ENCODE measurements at places on chromosomes 7 and 10.

GRCh38 chr10:75101416-75102251, 9.8 kb upstream of the SAMD8 start:
- no peak for DNase-seq

- DNase-seq: no peak
Observed at GRCh38 chr7:116836048-116836447, 26.3 kb upstream of the CAPZA2 start.

- no peak for DNase-seq
Observed at GRCh38 chr10:34295142-34295548, 520.0 kb downstream of the PARD3 start.

DNA sequence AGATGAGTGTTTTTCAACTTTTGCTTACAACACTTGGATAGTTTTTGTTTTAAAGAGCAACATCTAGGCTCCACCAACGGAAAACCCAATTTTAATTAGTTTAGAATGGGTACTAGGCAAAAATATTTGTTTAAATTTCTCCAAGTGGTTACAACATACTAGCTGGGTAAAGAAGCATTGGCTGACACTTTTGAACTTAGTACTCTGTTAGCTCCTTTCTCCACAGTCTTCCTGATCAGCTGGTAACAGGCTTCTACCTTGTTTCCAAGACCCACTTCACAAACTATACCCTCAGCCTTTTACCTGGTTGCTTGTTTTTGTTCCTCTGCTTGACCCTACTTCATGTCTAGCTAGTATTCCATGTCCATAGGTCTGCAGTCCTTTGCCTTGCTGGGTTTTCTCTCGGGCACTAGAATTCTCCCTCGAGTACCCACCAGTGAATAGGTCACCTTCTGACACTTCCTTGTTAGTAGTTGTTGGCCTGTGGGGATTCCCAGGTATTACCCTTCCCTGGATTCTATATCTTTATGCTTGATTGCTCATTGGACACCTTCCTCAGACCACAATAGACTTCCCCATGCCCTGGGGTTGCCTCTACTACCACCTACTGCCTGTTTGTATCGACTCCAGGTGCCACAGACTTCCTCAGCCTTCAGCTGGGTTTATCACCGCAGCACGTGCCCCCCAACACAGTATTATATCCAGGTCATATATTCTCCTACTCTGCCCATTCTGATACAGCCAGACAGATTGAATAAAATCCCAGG, 42.0 kb downstream of the PRPS1L1 start:
- no peak for DNase-seq

GRCh38 chr7:99437946-99438572, 539 bp downstream of the PTCD1 start:
- DNase-seq: no peak

DNA sequence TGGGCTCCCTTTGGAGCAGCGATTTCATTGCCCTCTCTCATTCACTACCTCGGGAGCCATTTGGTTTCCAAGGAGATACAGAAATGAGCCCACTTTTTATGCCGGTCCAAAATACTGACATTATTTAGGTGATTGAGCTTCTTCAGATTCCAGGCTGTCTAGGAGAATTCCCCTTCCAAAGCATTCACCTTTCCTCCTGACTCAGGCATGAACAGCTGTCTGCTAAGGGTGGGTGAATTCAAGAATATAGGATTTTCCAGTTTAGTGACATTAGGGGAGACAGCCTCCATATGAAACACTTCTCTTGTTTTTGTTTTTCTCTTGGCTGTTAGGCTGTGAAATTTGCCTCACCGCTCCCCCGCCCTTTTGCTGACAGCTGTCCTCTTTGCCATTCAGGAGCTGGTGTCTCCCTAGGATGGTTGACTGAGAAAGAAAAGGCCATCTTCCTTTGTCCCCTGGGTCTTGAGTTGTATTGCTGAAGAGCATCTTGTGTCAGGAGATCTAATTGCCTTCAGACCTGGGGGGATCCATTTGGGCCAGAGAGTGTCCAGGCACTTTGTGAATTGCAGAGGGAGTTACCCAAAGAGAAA, 56.7 kb downstream of the LRRC4 start:
- DNase-seq: no peak

DNA sequence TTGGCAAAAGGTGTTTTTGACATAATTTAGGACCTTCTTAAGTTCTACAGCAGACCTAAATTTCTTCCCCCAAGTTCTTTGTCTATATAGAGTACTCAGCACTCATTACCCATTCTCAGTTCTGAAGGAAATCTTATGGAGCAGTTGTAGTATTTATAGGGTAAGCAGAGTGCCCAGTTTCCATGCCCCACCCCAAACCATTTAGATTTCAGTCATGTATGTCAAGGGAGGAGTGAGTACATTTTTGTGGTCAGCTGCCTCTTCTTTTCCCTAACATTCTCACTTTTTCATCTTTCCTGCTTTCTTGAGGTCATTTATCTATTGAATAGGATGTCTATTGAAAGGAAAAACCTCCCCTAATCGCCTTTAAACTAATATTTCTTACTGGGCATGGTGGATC, 83.3 kb downstream of the KAT6B start:
- DNase-seq: no peak

- no peak for DNase-seq
Observed at GRCh38 chr7:120959929-120960484, 9.4 kb downstream of the ING3 start.

DNA sequence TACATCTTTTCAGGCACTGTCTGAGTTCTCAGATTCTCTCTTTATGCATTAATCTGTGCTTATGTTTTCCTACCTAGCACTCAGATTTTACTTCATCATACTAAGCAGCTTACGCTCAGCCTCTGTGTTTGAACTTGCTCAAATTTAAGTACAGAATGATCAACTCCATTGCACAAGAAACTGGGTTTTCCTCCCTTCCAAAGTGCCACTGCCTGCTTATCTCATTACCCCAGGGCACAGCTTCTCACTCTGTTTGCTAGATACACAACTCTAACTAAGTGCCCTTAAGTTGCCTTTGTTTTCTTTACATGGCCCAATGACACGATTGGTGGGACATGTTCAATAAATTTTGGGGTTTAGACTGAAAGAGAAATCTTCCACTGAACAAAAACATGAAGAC, 267.7 kb downstream of the GFRA1 start:
- no peak for DNase-seq

DNA sequence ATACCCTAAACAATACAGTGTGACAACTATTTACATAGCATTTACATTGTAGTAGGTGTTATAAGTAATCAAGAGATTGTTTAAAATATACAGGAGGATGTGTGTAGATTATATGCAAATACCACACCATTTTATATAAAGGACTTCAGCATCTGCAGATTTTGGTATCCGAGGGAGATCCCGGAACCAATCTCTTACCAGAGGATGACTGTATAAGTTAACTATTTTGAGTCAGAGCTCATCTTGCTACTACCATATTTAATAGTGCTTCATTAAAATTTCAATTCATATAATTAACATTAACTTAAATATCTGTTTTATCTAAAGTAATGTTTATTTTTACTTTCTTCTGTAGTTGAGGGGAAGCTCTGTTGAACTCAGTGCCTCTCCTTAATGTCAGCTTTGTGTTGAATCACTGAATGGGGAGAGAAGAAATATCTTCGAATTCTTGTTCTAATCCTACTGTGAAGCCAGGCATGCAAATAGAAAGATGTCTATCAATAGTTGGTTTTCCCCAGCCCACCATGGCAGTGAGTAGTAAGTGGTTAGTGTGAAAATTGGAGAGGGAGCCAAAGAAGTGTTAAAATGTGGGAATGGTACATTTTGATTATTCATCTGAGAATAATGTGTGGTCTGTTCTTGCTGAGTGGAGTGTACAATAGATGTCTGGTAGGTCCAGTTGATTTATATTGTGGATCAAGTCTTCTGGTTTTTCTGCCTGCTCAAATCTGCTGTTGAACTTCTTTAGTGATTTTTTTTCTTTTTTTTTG, 90.1 kb upstream of the CYP26C1 start:
- DNase-seq: no peak

DNA sequence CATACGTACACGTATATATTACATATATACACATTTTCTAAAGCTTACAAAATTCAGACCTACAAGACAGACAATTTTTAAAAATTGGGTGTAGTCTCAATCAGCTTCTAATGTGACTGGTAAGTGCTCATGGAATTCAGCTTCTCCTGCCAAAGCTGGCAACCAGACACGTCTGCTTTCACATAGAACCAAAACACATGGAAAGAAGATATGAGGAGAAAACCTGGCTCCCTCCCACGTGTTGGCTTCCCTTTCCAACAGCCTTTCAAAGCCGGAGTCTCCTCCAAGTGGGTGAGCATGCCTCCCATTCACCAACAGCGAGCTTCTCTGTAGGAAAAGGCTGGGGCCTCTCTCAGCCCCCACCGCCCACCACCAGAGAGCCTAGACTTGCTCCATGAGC, 33.4 kb downstream of the CDCA7L start:
- no peak for DNase-seq

DNA sequence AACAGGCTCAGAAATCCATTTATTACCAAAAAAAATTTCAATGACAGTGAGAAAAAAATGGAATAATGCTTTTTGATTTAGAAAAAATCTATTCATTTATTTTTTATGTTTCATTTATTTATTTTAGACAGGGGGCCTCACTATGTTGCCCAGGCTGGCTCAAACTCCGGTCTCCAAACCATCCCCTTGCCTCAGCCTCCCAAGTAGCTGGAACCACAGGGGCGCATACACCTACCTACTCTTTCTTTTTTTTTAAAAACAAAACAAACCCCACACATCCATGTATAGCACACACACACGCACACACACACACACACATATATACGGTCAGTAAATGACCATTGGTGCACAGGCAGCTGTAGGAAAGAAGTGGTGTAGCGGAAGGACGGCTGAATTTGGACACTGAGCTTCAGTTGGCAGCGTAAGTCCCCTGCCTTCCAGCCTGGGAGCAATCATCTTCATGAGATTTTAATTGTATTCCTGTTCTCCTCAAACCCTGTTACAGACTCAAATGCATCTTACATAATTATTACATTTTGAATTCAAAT, 28.8 kb downstream of the ARL4A start:
- no peak for DNase-seq

DNA sequence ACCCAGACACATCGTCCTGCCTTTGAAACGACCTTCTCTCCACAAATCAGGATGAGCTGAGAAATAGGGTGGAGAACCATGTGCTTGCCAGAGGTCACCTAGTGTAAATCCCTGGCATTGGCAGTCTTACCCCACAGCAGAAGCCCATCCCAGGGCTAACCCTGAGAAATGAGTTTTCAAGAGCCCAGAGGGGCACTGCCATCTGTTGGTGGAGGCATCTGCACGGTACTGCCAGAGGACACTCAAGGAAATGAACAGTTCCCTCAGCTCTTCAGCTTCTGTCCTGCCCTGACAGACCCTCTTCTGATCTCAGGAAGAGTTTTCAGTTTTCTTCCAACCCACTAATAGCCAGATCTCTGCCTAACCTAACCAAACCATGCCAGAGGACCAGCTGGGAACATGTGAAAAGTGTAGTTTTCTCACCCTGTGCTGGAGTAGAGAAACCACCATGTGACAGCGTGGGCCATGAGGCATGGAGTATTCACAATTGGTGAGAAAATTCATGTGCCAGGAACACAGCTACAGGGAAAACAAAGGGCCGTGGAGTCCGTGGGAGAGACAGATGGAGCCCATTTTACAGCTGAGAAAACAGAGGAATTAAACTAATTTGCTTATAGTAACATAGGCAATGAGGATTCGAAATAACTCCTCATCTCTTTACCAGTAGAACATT, 37.7 kb upstream of the ITPRID1 start:
- no peak for DNase-seq

- no peak for DNase-seq
Observed at GRCh38 chr7:24229481-24230226, 54.3 kb upstream of the NPY start.

DNA sequence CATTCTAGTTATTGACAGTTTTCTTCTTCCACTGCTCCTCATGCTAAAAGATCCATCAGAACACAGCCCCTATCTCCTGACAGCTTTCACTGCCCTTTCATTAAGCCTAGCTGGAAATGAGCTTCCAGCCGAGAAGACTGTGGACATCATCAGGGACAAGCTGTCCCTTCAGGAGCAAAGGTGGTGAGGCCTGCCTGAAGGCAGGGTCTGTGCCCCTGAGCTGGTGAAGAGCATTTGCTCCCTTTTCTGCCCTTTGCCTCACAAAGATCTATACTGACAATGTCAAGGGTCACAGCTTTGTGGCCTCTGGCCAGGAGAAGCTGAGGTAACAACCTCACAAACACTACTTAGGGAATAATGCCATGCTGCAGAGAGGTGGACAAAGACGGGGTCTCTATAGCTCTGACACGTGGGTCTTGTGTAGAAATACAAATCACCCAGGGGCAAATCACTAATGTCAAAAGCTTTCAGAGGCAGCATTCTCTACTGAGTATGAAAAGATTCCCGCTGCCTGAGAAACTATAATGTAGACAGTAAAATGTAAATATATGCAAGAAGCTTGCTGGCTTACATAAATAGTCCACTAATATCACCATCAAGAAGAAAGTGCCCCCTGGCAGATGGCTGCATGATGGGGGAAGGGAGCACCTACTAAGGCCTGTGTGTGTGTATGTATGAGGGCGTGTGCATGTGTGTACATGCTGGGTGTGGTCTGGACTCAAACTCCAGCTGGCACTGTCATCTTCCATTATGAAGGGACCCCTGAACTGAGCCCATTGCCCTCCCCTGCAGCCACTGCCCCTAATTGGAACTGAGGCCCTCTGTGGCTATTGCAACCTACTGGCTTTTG, 55.8 kb downstream of the HBP1 start:
- no peak for DNase-seq

GRCh38 chr10:47053081-47053798, 142.0 kb downstream of the PTPN20 start:
- DNase-seq: no peak

- no peak for DNase-seq
Observed at GRCh38 chr10:121754666-121755065, 156.4 kb upstream of the FGFR2 start.

DNA sequence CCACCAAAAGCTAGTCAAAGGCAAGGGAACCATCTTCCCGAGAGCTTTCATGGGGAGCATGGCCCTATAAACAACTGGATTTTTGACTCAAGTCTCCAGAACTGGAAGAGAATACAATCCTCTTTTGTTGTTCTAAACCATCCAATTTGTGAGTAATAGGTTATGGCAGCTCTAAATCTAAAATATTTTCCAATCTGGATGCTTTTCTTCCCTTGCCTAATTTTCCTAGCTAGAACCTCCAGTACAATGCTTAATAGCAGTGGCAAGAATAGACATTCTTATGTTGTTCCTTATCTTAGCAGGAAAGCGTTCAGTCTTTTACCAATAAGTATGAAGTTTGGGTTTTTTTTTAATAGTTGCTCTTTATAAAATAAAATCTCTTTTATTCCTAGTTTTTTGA, 66.7 kb downstream of the AKR1E2 start:
- no peak for DNase-seq

DNA sequence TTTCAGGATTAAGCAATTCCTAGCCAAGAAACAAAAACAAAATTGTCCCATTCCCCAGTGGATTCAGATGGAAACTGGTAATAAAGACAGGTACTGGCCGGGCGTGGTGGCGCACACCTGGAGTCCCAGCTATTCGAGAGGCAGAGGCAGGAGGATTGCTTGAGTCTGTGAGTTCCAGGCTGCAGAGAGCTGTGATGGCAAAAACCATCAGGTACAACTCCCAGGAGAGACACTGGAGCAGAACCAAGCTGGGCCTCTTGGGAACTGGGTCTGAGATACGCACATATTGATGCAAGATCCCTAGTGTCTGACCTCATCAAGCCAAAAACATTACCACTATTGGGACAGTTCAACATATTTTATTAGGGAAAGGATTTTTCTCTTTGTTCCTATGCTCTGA, 84.0 kb upstream of the ANLN start:
- DNase-seq: no peak

- DNase-seq: no peak
Observed at GRCh38 chr7:138491612-138492386, 31.7 kb downstream of the TRIM24 start.

- no peak for DNase-seq
Observed at GRCh38 chr7:54076616-54077015, 465.6 kb upstream of the VSTM2A start.

Measured in putamen (tissue), 1 donor.